ENCODE measurements at places on chromosomes 7 and 10. TPM values are rescaled to one million over a fixed set of nuclear protein-coding genes. Genes with fewer than 3 reads are reported as not detected.

DNA sequence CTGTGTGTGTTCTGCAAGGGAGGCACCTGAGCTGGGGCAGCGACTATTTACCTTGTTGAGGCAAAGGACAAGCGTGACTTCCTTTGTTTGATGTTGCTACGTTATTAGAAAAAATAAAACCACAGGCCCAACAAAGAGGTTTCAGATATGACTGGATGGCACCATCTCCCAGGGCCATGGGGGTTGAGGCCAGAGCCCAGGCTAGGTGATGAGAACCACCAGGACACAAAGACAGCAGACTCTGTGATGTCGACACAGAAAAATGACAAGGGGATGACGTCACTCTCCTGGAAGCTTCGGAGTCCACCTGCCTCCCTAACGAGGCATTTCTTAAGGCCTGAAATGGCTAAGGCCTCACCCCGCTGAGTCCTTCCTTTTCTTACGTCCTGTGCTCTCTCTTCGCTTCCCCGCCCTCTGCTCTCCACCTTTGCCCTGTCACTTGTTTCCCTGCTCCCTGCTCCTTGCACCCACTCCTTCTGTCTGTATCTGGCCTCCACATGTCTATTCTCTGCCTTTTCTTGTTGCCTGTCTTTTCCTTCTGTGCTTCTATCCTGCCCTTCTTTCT is 83.0 kb upstream of the ADRB1 start:
- DNase-seq = peak; percentile 24

GRCh38 chr7:40604601-40605438 is 470.0 kb downstream of the SUGCT start:
- DNase-seq = no peak

Gene TAS2R3
- total RNA-seq = 0.42 TPM

DNA sequence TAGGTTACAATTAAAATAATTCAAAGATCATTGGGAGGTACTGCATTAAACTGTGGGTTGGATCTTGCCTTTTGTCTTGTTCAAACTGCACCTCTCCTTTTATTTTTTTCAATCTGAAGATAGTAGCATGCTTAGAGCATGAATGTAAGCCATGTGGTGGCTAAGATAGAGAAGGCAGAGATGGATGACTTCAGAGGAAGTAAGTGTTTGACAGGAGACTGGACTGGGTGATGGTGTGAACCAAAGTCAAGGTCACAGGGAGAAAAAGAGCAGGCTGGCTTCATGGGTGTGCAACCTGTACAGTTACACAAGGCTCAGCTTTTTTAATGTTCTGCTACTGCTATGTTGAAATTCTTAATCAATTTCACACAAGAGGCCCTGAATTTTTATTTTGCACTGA is 85.6 kb downstream of the ZEB1 start:
- DNase-seq = no peak

Gene HNRNPH3
- total RNA-seq = 180 TPM

GRCh38 chr7:107661865-107662379 is 1.3 kb downstream of the SLC26A4 start:
- DNase-seq = no peak

GRCh38 chr10:124711145-124711544 is 33.0 kb downstream of the FAM53B start:
- DNase-seq = no peak

GRCh38 chr10:100742076-100742771 is 3.2 kb upstream of the PAX2 start:
- no peak for DNase-seq

Gene KCNH2
- 5.6 TPM for total RNA-seq

DNA sequence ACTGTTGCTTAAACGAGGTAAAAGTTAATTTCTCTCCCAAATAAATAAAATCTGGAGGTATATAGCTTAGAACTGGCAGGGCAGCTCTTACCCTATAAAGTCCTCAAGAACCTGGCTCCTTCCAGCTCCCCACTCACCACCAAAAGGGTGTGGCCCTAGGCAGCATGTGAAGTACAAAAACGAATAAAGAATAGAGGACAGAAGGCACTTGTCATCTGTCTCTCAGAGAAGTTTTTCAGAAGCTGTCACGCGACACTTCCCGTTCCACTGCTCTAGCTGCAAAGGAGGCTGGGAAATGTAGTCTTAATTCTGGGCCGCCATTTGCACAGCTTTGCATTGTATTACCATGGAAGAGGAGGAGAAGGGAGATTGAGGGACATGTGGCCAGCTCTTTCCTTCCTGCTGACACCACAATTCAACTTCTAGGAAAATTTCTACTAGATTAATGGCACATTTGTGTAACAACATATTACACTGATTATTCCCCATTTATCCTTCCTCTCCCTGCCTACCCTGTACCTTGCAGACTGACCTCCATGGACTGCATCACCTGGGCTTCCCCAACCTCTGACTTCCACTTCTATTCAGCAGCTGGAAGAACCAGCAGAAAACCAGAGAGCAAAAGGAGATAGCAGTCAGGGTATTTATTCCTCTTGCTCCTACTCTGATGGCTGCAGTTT is 62.2 kb downstream of the CCDC71L start:
- DNase-seq = peak; percentile 49

DNA sequence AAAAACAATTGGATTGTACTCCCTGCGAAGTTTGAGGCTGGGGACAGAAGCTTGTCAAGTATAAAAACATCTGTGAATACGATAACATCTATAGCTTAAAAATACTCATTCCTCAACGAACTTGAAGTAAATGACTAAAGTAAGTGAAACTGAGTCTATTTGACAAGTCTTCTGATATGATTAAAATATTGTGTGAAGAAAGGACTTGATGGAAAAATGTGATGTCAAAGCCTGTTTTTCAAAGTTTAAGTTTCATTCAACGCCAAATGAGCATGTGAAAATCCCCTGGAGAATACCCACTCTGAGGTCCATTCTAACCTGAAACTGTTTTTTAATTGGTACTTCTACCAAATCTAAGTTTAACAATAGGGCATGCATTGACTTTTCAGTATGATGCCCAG is 122.3 kb upstream of the MDFIC start:
- no peak for DNase-seq

GRCh38 chr7:74025730-74026129 is 2.2 kb upstream of the ELN start:
- DNase-seq = no peak

Gene GPR26
- not detected for total RNA-seq

GRCh38 chr10:3427347-3427746 is 254.8 kb upstream of the PITRM1 start:
- no peak for DNase-seq

Gene MLXIPL
- total RNA-seq = not detected

DNA sequence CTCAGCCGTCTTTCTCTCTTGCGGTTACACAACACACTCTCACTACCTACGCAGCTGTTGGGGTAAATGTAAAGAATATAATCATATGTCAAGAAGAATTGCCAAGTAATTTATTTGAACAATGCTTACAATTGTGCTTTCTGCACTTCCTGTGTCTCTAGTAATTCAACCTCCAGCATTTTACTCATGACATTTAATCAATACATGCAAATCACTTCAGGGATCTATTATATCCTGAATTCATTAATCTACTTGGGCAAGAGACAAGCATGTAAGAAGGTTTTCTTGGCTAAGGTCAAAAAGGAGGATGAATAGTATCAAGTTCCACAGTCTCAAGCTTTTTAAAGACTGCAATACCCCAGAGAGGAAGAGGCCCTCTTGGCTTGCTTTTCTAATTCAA is 562.9 kb upstream of the ADARB2 start:
- DNase-seq = no peak

DNA sequence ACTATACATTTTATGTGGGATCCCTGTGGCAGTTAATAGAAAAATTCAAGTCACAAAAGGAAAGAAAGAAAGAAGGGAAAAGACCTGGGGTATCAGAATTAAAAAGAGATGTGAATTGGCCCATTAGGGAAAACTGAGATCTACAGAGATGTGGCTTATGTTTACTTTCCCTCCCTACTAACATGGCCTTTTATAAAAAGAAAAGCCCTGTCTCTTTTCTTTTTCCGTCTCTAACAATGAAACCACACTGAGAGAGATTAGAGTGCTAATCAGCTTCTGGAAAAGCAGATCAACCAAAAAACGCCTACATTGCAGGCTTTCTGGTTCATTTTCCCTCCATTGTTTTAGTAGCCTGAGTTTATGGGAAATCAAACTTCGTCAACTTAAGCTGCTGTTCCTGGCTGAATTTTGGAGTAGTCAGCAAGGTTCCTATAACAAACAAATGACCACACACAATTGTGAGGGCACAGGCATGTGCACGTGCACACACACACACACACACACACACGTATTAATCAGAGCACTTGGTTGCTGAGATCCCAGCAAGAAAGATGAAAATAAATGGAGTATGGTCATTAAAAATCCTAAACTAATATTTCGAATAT is 235.1 kb downstream of the SORCS1 start:
- no peak for DNase-seq

DNA sequence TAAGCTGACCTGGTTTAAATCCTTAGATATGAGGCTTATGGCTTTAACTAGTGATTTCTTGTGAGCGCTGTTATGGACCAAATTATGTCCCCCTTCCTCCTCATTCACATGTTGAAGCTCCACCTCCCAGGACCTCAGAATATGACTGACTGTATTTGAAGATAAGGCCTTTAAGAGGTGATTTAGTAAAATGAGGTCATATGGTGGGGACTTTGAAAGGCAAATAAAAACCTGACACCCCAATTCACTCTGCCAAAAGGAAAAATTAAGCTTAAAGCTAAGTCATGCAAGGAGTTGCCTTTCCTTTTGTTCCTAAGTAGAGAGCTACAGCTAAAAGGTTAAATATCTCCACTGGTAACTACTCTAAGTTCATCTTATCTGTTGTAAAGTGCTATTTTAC is 36.4 kb upstream of the FIGNL1 start:
- no peak for DNase-seq

Measured in T-helper 17 cell (primary cell).